CD8-positive, alpha-beta T cell (primary cell): ENCODE measurements at places on chromosomes 2 and 18. TPM values are rescaled to one million over a fixed set of nuclear protein-coding genes. Genes with fewer than 3 reads are reported as not detected.

Gene SCN7A
- total RNA-seq, result not detected

Gene GKN1
- total RNA-seq, result not detected

Gene LOXHD1
- total RNA-seq, result not detected

Gene IL37
- total RNA-seq, result not detected

Gene MATN3
- total RNA-seq, result not detected

Gene ANKAR
- 7.3 TPM for total RNA-seq

Gene ZEB2
- total RNA-seq, result 76.7 TPM

Gene CMPK2
- total RNA-seq, result 4.0 TPM

Gene IL36RN
- total RNA-seq, result not detected

Gene RNF144A
- 28.8 TPM for total RNA-seq

Gene MOGAT1
- not detected for total RNA-seq

Gene TMEM200C
- total RNA-seq, result not detected

Gene CRYGD
- not detected for total RNA-seq

Gene OR6B2
- total RNA-seq, result not detected

Gene TSGA10
- total RNA-seq, result 14.9 TPM

Gene LCT
- not detected for total RNA-seq

Gene CARF
- total RNA-seq, result 6.3 TPM

Gene CDH7
- not detected for total RNA-seq

Gene CKAP2L
- 0.50 TPM for total RNA-seq

Gene IGFBP5
- total RNA-seq, result not detected

Gene MAB21L4
- total RNA-seq, result not detected
